Stimulated activated CD4-positive, alpha-beta T cell treated with anti-CD3 and anti-CD28 coated beads, Interleukin-4, amount 100 ng/mL, for 48 hours (primary cell): ENCODE measurements at places on chromosomes 5 and 9.
A peak's percentile ranks its signal among the peaks of the same experiment; 100 is the strongest.

DNA sequence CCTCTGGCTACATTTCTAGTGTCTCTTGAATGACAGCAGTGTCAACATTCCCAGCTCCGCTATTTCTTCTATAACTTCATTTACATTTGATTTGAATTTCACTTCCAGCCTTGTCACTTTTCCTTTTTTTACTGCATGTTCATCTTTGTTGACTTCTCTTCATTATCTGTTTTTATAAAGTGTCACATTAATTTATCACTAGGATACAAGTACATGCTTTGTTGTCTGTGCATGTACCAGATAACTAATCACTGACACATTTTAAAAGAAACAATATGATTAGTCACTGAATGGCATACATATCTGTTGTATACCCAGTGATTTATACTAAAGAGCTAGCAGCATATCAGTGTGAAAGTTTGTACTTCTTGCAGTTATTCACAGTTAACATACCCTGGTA lies 29.1 kb downstream of the ARSK start:
- no peak for DNase-seq

- DNase-seq: no peak
Observed at GRCh38 chr5:28296254-28297013, 1258.0 kb upstream of the CDH9 start.

DNA sequence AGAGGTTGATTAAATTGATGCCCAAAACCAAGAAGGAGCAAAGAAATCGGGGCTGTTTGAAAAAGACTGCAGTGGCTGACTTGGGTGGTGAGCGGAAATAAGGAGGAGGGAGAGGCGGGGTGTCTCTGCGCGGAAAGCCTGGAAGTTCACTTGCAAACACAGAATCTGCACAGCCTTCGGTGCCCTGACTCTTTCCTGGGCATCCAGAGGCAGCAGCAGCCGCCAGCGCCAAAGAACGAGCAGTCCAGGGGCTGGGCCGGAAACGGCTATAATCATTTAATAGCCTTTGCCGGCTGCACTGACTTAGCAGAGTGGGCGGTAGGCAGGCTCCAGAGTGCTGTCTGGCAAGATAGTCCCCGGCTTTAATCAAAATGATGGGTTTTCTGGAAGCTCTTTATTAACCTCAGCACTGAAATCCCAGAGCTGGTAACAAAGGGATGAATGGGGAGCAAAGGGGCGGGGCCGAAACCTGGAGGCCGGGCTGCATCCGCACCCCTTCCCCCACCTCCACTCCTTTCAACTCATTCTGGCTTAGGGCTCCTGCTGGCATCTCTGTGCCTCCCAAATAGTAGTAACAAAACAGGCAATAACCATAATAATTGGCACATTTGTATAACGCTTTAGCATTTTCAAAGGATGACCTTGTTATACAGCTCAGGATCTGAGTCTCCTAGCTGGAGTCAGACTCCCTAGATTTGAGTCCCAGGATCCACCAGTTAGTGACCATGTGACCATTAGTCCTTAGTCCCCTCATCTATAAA lies 35.7 kb downstream of the PCDHAC2 start:
- DNase-seq: no peak

DNA sequence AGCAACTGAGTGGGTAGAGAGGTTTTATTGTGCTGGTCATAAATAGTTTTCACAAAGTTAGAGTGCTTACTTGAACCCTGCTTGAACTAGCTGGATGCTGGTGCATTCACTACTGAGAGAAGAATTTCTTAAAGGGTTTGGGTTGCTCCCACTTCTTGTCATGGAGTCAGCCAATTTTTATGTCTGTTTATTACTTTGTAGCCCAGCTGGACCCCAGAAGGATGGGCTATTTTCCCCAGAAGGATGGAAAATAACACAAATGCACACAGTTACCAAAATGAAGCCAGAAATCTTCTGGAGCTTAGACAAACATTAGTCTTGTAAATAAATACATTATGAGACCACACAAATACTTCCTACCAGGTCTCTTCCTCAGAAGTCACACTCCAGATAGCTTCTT lies 480.8 kb upstream of the TNC start:
- no peak for DNase-seq

DNA sequence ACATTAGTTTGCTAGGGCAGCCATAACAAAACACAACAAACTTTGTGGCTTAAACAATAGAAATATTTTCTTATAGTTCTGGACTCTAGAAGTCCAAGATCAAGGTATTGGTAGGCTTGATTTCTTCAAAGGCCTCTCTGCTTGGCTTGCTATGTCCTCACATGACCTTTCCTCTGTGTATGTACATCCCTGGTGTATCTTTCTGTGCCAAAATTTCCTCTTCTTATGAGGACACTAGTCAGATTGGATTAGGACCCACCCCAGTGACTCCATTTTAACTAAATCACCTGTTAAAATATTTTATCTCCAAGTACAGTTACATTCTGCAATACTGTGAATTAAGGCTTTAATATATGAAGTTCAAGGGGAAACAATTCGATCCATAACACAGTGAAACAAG lies 168.9 kb upstream of the CCNH start:
- no peak for DNase-seq

- DNase-seq: no peak
Observed at GRCh38 chr5:157888814-157889532, 30.0 kb upstream of the CLINT1 start.

DNA sequence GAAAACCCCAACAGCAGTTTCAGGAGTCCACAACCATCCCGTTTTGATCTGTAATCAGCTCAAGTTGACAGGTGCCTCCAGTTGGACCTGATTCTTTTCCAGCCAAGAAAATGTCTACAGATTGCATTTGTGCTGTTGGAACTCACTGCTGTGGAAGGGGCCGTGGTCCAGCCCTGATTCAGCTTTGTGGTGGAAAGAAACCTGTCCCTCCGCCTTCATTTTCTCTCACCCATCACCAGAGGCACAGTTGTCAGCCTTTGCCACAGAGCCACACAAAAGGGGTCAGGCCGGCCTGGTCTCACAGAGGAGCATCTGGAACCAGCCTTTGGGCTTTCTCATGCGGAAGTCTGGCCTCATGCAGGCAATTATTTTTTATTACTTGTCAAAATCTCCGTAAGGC lies 483.6 kb downstream of the GADD45G start:
- no peak for DNase-seq

GRCh38 chr9:96258967-96259366 lies 43.0 kb downstream of the HSD17B3 start:
- no peak for DNase-seq

DNA sequence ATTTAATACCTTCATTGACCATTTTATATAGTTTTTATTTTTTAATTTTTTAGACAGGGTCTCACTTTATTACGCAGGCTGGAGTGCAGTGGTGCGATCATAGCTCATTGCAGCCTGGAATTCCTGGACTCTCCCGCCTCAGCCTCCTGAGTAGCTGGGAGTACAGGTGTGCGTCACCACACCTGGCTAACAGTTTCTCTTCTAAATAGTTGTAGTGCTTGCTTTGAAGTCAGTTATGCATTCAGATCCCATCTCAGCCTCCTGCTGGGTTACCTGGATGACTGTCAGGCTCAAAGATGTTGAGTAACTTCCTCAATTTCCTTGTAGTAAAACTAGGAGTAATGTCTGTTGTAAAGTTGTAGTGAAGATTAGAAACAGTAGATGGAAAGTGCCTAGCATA lies 21.4 kb downstream of the SNX18 start:
- no peak for DNase-seq

GRCh38 chr5:139571966-139572365 lies 10.8 kb downstream of the UBE2D2 start:
- no peak for DNase-seq

DNA sequence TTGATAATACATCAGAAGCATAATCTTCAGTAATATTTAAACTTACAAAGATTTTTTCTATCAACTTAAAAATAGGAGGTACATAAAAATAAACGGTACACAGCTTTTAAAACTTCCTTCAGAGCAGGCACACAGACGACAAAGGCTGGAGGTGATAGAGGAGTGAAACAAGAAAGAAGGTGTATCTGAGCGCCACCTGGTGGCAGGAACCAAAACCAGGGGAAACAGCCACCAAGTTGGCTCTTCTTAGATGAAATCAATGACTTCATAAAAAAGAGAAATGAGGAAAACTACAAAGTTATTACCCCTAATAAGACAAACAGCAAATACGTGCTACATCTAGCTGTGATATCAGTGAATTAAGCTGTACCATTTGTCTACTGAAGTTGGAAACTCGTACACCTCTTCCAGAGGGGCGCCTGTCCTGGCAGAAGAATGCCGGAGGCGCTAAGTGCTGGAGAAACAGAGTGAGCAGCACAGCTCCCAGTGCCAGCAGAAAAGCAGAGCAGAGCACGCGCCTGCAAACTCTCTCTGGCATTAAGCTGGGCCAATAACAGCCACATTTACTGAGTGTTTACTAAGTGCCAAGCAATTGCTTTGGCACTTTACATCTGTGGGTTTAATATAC lies 85.9 kb downstream of the SETX start:
- peak; percentile 71 for DNase-seq

DNA sequence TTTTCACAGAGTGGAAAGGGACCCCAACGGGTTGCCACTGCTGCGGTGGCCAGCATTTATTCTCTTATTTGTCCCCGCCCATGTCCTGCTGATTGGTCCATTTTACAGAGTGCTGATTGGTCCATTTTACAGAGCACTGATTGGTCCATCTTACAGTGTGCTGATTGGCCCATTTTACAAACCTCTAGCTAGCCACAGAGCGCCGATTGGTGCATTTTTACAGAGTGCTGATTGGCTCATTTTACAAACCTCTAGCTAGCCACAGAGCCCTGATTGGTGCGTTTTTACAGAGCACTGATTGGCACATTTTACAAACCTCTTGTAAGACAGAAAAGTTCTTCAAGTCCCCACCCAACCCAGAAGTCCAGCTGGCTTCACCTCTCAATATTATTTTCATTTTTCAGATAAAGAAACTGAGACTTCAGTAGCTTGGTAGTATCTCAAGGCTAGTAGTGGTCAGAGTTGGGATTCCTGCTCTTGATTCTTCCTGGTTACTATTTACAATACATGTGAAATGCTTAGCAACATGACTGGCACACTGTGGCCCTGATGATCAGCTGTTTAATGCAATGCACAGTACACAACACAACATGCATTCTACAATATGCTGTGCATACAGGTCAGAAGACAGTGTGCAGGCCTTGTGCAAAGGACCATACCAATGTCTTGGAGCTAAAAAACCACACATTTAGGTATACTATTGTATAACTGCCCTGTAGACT lies 63.6 kb upstream of the BOD1 start:
- no peak for DNase-seq

- DNase-seq: peak; percentile 50
Observed at GRCh38 chr9:127451858-127452656, 747 bp downstream of the LRSAM1 start.

GRCh38 chr9:112028242-112029221 lies 131.9 kb downstream of the UGCG start:
- DNase-seq: no peak

DNA sequence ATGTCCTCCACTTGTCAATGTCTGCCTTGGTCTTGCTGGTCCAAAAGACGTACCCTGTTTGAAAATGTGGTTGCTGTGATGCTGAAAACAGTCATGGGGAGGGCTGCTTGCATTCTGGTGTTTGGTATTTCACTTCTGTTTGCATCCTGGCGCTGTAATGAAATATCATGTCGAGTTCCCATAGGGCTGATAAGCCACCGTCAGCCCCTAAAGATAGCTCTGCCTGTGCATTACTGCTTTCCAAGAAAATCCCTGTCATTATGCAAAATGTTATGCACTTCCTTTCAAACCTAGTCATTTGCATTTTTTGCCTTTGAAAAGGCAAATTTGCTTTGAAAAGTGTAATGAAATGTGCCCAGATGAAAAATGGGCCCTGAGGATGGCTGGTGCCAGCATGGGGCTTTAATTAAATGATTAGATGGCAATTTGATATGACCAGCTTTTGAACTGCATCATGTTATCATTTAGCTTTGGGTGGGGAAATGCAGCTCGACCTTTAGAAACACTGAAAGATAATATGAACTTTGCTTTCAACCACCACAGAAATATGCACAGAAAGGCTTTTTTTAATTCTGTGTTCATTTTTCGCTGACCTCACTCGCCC lies 374.4 kb upstream of the SGCD start:
- DNase-seq: no peak

DNA sequence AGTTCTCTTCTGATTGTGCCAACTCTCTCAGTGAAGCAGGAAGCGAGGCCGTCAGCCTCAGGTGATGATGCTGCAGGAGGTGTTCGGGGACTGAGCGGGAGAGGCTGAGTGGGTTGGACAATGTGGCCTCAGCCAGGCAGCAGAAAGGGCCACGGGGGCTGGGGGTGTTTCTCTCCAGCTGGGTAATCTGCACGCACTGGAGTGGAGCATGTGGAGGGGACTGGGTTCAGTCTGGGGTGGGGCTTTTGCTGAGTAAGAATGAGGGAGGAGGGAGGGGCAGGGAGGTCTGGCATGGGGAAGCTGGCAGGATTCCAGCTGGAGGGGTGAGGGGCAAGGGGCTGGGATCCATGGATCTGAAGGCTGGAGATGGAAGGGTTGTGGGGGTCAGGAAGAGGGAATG lies 60.8 kb upstream of the PHYKPL start:
- DNase-seq: no peak

DNA sequence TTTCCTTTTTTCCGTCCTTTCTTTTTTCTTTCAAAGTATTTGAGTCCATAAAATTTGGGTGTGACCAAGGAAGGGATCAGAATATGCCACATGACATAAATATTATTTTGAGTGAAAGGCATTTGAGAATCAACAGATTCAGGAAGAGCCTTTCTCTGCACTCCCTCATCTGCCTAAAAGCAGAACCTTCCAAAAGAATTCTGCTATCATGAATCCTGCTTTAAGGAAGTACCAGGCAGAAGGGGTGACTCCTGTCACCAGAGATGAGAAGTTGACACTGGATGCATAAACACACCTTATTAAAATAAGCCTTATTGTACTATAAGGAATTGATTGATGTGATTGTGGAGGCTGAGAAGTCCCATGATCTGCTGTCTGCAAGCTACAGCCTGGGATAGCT lies 196.7 kb downstream of the SREK1 start:
- no peak for DNase-seq

GRCh38 chr5:108006791-108007190 lies 336.1 kb upstream of the EFNA5 start:
- no peak for DNase-seq

GRCh38 chr5:64784451-64785025 lies 15.8 kb downstream of the CWC27 start:
- peak; percentile 62 for DNase-seq

DNA sequence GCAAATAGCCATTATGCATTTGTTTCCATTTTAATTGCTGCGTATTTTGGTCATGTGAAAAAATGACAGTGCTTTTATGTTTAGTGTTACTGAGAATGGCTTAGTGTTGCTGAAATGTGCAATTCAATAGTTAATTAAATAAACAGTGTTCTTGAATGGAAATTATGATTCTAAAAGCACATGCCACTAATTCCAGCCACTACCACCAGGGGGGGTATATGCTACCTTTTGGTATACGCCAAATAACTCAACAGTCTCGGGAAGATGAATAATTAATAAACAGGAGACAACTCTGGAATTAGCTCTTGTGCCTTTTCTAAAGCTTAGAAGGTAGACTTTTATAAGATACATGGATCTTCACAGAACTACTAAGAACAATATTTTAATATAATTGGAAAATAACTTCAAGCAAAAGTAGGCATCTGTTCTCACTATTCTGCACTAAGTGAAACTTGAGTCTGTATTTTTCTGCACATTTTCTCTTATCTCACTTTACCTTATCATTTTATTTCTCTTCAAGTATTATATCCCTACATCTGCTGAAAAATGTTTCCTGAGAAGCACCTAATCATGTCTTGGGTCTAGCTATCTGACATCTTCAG lies 83.5 kb upstream of the MINAR2 start:
- peak; percentile 26 for DNase-seq

- no peak for DNase-seq
Observed at GRCh38 chr9:106954558-106954957, 91.6 kb downstream of the ZNF462 start.

- DNase-seq: no peak
Observed at GRCh38 chr9:81558091-81558830, 131.1 kb downstream of the TLE1 start.

- DNase-seq: no peak
Observed at GRCh38 chr9:123812984-123813383, 116.9 kb downstream of the DENND1A start.
